GF-D8 (cell line): ENCODE measurements at places on chromosomes 11 and 22.
A peak's percentile ranks its signal among the peaks of the same experiment; 100 is the strongest.

- DNase-seq: no peak
Measured at GRCh38 chr11:96314326-96315020, 28.5 kb downstream of the MAML2 start.

- DNase-seq: no peak
Measured at GRCh38 chr11:32002311-32002710, 88.6 kb upstream of the RCN1 start.

DNA sequence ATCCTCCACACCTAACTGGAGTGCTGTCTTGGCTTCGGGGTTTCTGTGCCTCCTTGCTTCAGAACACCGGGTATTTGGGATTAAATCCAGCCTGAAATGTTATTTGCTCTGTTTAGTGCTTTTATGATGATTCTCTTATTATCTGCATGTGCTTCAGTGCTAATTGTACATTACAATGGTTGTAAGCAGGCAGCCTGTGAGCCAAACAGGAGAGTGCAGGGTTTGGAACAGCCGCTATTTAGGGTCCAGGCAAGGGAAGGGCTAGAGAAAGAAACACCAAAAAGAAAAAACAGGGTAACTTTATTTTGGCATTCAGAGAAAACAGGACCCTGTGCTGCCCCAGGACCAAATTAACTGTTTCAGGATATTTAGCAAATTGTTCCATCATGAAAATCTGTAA, 72.7 kb downstream of the RCN1 start:
- no peak for DNase-seq

DNA sequence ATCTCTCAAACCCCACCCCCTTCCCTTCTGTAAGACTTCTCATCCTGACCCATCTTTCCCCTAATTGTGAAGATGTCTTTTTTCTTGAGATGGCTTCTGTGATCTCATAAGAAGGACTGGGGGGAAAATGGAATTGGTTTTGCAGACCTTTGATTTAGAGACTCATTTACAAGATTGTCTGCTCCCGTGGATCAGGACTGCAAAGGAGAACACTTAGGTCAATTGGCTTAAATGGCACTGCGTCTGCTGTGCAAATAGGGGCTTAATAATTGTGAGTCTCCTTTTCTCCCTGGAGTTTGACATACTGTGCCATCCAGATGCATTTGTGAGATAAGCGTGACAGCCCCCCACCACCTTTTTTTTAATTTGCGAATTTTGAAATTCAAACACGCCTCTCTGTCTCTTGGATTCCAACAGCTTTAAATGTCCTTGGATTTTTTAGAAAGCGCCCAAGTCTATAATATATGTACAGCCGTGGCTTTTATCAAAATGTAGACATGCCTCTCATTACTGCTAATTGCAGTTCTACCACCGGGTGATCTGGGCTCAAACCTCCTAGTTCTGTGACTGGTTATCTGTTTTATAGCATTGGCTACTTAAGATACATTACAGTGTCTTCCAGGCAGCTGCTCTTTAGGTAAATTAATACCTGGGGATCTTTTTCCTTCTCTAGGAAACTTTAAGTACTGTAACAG, 150.0 kb downstream of the DBX1 start:
- DNase-seq: no peak

- DNase-seq: no peak
Measured at GRCh38 chr11:116691771-116692177, 81.0 kb downstream of the BUD13 start.

DNA sequence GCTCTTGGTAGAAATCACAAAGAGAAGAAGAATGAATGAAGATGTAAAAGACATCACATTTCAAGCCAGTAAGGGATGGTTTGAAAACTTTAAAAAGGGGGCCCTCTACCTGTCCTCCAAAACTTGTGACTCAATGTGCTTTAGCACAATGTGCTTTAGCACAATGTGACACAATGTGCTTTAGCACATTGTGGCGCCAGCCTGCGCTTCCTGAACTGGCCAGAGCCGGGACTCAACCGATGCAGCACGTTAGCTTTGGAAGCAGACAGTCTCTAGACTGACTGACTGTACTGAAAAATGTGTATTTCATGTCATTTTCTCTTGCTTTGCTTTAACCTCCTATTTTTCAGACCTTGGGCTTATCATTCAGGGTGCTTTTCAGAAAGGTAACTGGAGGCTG, 63.5 kb downstream of the FAM83F start:
- peak; percentile 55 for DNase-seq

DNA sequence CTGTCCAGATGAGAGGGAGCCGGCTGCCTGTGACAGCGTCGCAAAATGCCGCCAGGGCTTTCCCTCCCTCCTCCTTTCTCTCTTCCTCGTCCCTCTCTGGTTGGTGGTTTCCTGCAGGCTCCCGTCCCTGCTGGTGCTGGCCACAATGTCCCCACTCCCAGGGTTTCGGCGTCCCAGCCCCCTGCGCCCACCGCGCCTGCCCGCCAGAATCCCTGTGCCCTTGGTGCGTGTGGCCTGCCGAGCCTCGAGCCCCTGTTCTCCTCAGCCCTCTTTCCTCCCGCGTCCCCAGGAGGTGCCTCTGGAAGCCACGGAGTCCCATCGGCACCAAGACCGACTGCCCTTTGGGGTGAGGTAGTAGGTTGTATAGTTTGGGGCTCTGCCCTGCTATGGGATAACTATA, 37.9 kb upstream of the PPARA start:
- no peak for DNase-seq

GRCh38 chr11:116500947-116501602, 271.7 kb downstream of the BUD13 start:
- no peak for DNase-seq

GRCh38 chr11:61482513-61482912, 26.0 kb upstream of the LRRC10B start:
- no peak for DNase-seq

DNA sequence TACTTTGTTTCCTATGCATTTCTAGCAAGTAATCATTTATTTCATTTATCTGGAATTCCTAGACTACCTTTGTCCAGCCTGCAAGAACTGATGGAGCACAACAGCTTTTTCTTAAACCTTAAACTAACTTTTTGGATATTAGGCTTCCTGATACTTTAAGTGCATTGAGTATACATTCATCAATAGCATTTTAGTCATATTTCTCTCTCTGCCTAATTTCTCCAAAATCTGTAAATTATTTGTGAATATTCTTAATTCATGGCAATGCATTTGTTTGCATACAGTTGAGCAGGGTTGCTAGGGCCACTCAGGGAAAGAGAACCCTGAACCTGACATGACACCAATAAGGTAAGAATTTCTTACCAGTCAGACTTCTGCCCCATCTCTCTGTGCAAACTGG, 29.1 kb upstream of the APLNR start:
- no peak for DNase-seq

DNA sequence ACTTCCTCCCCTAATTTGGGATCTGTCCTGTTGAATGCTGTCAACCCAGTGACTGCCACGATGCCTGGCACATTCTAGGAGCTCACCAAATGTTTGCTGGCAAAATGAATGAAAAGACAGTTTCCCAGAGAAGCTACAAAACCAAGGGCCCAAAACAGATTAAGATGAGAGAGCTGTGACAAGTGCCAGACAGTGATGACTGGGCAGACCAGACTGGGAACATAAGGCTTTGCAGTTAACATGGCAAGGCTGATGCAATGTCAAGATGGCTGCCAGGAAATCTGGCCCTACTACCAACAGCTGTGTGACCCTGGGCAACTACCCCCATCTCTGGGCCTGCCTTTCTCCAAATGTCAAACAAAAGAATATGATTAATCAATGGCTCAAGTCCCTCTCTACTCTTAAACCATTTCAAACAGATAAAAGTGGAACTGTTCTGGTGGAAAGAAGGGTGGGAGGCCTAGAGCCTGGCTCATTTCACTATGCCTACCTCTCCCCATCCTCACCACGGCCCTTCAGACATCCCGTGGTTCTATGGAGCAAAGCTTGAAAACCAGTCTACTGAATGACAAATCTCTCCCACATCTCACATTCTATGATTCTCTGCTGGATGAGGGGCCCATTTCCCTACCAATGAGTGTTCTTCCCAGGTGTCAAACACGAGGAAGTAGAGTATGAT, 12.8 kb downstream of the AP1B1 start:
- DNase-seq: no peak

DNA sequence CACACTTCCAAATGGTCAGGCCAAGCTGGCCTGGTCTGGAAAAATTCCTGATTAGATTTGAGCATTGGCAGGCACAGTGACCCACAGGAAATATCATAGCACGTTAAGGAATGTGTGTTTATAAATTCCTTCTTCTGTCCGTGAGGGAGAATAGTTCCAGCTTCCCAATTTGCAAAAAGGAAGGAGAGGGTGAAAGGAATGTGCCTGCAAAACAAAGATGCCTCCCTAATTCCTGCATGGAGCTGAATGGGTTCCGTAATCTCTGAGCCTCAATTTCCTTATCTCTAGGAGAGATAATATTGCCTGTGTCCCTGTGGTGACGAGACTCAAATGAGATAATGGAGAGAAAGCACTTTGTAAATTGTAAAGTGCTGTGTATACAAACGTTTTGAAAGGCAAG, 105.1 kb downstream of the FEZ1 start:
- DNase-seq: no peak

DNA sequence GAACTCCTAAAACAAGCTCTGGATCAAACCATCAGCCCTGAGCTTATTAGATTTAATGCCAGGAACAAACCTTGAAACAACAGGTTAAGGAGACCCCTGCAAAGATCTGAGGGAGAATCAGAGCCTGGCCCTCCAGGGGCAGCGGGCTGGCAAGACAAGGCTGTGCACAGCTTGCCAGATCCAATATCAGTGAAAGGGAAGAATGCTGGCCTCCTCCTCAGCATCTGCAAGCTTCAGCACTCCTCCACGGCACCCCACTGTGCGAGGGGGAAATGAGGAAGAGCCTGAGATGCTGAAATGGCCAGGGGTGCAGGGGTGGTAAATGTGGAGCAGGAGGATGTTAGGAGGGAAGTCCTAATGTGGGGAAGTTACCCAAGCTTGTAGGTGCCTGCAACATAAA, 167.0 kb downstream of the TENM4 start:
- DNase-seq: no peak

DNA sequence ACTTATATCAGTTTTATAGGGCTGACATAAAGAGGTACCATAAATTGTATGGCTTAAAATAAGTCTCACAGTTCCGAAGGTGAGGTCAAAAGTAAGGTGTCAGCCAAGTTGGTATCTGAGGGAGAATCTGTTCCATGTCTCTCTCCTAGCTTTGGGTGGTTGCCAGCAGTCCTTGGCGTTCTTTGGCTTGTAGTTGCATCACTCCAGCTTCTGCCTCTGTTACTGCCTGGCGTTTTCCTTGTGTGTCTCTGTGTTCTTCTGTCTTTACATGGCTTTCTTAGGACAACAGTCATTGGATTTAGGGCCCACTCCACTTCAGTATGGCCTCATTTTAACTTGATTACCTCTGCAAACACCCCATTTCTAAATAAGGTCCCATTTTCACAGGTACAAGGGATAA, 16.7 kb downstream of the MMP7 start:
- no peak for DNase-seq

DNA sequence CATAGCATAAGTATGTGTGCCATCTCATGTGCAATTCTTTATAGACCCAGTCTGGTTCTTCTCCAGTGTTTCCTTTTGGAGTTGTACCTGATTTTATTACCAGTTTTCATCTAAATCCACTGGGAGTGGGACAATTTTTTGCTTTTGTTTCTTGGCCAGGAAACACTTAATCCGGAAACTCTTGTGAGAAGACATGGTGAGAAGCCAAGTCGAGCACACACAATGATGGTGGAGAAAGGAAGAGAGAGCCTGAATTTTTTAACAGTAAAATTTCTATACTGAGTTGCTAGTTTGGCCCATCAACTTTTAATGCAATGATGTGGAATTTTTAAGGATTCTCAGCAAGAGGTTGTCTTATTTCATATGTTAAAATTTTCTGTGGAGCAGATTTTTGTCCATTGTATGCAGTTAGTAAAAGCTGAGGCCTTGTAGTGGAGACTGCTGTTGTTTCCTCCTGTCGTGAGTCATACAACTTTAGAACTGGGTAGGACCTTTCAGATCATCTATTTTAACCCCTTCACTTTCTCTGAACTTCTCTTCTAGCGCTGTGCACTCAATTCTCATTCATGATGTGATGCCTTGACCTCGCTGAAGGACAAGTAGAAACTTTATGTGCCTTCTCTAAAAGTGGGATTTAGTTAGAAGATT, 17.1 kb downstream of the FAR1 start:
- no peak for DNase-seq

GRCh38 chr11:131889146-131889577, 518.7 kb downstream of the NTM start:
- DNase-seq: no peak

- no peak for DNase-seq
Measured at GRCh38 chr11:36238881-36239280, 50.3 kb downstream of the COMMD9 start.

GRCh38 chr22:48715511-48715910, 1112.2 kb downstream of the BRD1 start:
- no peak for DNase-seq

DNA sequence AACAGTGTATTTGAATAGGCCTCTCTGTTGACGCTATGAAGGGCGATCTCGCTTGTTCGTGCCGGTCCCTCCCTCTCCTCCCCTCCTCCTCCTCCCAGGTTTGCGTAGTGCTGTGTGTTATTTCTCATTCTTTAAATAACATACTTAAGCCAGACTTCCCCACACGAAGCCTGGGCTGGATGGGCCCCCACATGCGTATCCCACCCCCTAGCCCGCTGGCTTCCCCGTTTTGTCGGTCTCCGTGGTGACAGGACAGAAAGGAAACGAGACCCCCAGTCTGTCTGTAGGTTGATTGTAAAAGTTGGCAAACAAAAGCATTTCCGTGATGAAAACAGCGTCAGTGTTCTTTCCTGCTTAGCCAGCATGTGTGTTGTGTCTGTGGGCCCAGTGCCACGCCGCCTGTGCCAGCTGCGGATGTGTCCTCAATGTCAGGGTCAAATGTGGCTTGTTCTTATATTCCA, 27.3 kb downstream of the FAM118A start:
- DNase-seq: no peak

DNA sequence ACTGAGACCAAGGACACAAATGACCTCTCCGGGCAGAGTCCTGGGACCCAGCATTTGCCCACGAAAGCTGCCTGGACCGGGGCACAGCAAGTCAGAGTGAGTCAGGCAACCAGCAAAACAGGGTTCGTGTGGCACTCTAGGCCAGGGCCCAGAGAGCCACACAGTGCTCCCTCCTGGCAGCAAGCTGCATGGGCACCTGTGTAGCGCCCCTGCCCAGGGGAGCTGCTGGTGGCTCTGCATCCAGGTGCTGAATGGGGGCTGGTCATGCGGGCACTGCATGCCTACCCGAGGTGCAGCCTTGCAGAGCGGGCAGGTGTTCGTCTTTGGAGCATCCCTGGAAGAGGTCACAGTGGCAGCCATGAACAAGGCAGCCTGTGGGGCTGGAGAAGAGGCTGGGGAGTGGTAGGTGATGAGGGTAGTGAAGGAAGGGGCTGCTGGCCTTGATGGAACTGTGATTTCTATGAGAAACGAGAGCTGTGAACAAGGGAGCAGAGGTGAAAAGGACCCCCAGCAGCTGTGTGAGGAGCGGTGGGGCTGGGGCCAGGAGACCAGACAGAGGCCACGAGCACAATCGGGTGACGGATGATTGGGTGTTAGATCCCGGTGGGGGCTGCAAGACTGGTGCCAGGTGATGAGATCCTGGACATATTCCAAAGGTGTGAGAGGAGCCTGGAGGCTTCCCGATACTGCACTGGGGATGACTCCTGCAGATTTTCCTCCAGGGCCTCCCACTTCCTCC, 63.3 kb downstream of the DGCR2 start:
- no peak for DNase-seq

- no peak for DNase-seq
Measured at GRCh38 chr22:32844251-32844650, 42.7 kb downstream of the TIMP3 start.
